ENCODE measurements at places on chromosomes 13 and 19. TPM values are rescaled to one million over a fixed set of nuclear protein-coding genes. Genes with fewer than 3 reads are reported as not detected.

GRCh38 chr13:104764600-104764999 lies 1698.4 kb upstream of the SLC10A2 start:
- H3K27me3 ChIP-seq = no peaks in the 10 kb centered on the region
- no peak for DNase-seq
- no peaks in the 10 kb centered on the region for H3K4me1 ChIP-seq
- H3K27ac ChIP-seq = no peak overlapping the region
- H3K4me3 ChIP-seq = no peak overlapping the region

- no peaks in the 10 kb centered on the region for H3K36me3 ChIP-seq
- H3K4me3 ChIP-seq = no peak overlapping the region
- no peak overlapping the region for H3K27ac ChIP-seq
- H3K27me3 ChIP-seq = no peaks in the 10 kb centered on the region
Observed at GRCh38 chr13:95159458-95159857, 141.8 kb downstream of the ABCC4 start.

- H3K4me1 ChIP-seq = no peaks in the 10 kb centered on the region
- no peaks in the 10 kb centered on the region for H3K27me3 ChIP-seq
- peak overlapping the region; percentile 39 for H3K27ac ChIP-seq
- no peaks in the 10 kb centered on the region for H3K36me3 ChIP-seq
Observed at GRCh38 chr13:73913751-73914518, 220.3 kb downstream of the KLF12 start.

NCAN gene
- polyA plus RNA-seq = not detected

MTIF3 gene
- polyA plus RNA-seq = 80.0 TPM

GRCh38 chr13:36814465-36814864 lies 4.6 kb upstream of the RFXAP start:
- no peaks in the 10 kb centered on the region for H3K27me3 ChIP-seq
- no peak overlapping the region for H3K4me3 ChIP-seq
- no peaks in the 10 kb centered on the region for H3K36me3 ChIP-seq

- peak; percentile 93 for DNase-seq
- no peaks in the 10 kb centered on the region for H3K27me3 ChIP-seq
Observed at GRCh38 chr19:49676136-49676783, 811 bp upstream of the PRMT1 start.

- no peak for DNase-seq
- H3K27ac ChIP-seq = no peak overlapping the region
- H3K36me3 ChIP-seq = no peaks in the 10 kb centered on the region
- no peaks in the 10 kb centered on the region for H3K4me1 ChIP-seq
- H3K27me3 ChIP-seq = no peaks in the 10 kb centered on the region
Observed at GRCh38 chr13:88925954-88926353, 1254.8 kb downstream of the SLITRK5 start.

ZNF628 gene
- polyA plus RNA-seq = 2.0 TPM

LGALS7B gene
- not detected for polyA plus RNA-seq

DNA sequence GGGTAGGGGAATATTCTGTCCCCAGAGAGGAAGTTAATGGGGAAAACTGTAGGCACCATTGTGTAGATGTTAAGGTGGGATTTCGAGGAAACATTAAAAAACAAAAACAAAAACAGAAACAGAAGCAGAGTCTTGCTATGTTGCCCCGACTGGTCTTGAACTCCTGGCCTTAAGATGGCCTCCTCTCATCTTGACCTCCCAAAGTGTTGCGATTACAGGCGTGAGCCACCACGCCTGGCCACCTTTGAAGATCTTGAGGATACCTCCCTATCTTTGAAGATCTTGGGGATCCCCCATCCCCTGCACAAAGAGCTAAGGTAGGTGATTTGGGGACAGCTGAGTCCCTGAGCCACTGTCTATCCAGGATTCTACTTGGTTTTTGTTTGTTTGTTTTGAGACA lies 553 bp upstream of the ICAM3 start:
- no peak overlapping the region for H3K27ac ChIP-seq
- no peak overlapping the region for H3K4me3 ChIP-seq
- no peaks in the 10 kb centered on the region for H3K27me3 ChIP-seq
- H3K4me1 ChIP-seq = no peaks in the 10 kb centered on the region
- DNase-seq = no peak

LIM2 gene
- polyA plus RNA-seq = not detected

CRLF1 gene
- polyA plus RNA-seq = 1,029 TPM

DNA sequence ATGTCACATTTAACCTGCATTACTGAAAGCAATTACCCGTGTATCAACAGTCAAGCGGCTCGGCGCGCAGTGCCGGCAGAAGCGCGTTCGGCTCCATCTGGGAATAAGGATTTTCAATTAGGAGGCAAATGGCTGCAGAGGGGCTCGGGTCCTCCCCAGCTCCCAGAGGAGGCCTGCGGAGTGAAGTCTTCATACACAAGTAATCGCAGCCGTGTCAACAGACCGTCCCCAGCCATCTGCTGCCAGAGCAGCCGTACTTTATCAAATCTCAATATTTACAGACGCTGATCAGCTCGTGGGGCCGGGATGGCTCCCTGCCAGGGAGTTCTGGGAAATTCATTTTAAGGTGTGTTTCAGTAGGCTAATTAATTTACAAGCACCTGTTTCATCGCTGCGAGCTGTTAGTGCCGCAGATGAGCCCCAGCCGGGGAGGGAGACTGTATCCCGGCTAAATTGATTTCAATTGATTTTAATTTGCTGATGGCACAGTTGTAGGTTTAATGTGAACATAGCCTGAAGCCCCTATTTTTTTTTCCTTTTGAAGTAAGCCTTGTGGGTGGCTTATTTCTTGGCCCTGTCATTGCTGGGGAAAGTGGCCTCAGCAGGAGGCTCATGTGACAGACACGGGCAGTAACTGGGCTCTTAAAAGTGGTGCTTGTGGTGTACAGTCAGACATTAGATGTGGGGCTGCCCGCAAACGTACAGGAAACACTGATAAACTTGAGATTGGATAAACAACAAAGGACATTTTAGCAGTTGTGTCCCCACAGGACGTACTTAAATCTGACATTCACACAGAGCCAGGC lies 252.7 kb downstream of the TEX29 start:
- H3K4me1 ChIP-seq = no peaks in the 10 kb centered on the region
- H3K27ac ChIP-seq = no peak overlapping the region
- no peak overlapping the region for H3K4me3 ChIP-seq
- no peaks in the 10 kb centered on the region for H3K27me3 ChIP-seq

BRME1 gene
- polyA plus RNA-seq = 1.8 TPM

GRCh38 chr19:39265321-39265916 lies 2.8 kb upstream of the IFNL2 start:
- no peak for DNase-seq
- no peaks in the 10 kb centered on the region for H3K36me3 ChIP-seq
- no peak overlapping the region for H3K27ac ChIP-seq
- no peaks in the 10 kb centered on the region for H3K27me3 ChIP-seq
- no peaks in the 10 kb centered on the region for H3K4me1 ChIP-seq

DNA sequence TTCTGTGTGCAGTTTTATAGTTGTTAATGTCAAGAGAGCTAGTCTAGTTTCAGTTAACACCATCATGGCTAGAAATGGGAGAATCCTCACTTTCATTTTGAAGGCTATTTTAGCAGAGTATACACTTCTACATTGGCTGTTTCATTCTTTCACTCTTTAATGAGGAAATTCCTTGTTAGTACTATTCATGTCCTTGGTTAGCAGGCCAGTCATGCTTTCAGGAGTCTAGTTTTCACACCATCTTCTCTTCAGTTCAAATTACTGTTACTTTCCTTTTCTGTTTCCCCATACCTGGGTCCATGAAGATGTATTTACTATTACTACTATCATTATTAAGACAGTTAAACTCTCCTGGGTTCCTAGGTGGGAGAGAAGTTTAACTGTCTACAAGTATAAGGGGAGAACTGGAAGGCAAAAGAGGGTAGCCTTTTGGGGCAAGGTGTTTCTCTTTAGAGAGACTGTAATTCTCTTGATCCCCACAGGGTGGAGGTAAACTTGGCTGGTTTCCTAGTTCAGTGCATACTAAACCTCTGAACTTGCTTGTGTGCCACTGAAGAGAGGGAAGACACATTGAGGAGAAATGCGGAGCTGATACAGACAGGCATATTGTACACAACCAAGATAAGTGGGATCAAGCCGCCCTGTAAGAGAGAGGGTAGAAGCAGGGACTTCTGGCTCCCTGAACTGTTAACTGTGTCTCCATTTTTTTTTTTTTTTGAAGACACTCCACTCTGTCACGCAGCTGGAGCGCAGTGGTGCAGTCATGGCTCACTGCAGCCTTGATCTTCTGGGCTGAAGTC lies 41.3 kb upstream of the IGFL4 start:
- no peak overlapping the region for H3K27ac ChIP-seq
- no peak for DNase-seq
- no peak overlapping the region for H3K4me3 ChIP-seq
- H3K36me3 ChIP-seq = no peaks in the 10 kb centered on the region
- no peaks in the 10 kb centered on the region for H3K27me3 ChIP-seq

GRCh38 chr13:43289470-43290255 lies 266.3 kb downstream of the DNAJC15 start:
- no peak overlapping the region for H3K4me3 ChIP-seq
- no peaks in the 10 kb centered on the region for H3K4me1 ChIP-seq
- H3K36me3 ChIP-seq = no peaks in the 10 kb centered on the region
- DNase-seq = no peak
- H3K27me3 ChIP-seq = no peaks in the 10 kb centered on the region
- no peak overlapping the region for H3K27ac ChIP-seq

- peak overlapping the region; percentile 32 for H3K4me3 ChIP-seq
- H3K4me1 ChIP-seq = no peaks in the 10 kb centered on the region
- no peaks in the 10 kb centered on the region for H3K27me3 ChIP-seq
- H3K36me3 ChIP-seq = no peaks in the 10 kb centered on the region
Observed at GRCh38 chr19:39403331-39404312, 3.0 kb upstream of the ZFP36 start.

C19orf44 gene
- polyA plus RNA-seq = 8.2 TPM

DNA sequence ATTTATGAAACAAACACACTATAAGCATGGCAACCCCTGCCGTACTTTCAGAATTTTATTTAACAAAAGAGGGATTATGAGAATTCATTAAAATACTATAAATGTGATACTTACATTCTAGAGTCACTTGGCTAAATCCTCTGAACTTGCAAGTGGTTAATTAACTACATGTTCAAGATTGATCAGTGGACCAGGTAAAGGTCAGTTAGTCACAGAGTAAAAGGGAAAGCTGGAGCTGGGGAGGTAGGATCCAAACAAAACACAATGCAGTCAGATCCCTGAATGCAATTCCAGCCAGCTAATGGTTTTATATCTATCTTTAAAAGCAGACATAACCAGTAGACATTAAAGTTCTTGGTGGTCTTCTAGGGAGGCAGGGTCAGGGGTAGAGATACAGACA lies 270.5 kb downstream of the DIAPH3 start:
- H3K27me3 ChIP-seq = no peaks in the 10 kb centered on the region
- no peak overlapping the region for H3K4me3 ChIP-seq
- H3K27ac ChIP-seq = no peak overlapping the region
- no peaks in the 10 kb centered on the region for H3K36me3 ChIP-seq
- H3K4me1 ChIP-seq = no peaks in the 10 kb centered on the region

FFAR1 gene
- polyA plus RNA-seq = not detected

HSH2D gene
- 0.10 TPM for polyA plus RNA-seq

GRCh38 chr19:7213628-7214323 lies 80.4 kb downstream of the INSR start:
- peak overlapping the region; percentile 7 for H3K27ac ChIP-seq
- no peaks in the 10 kb centered on the region for H3K4me1 ChIP-seq
- H3K36me3 ChIP-seq = no peaks in the 10 kb centered on the region
- no peak for DNase-seq
- H3K4me3 ChIP-seq = no peak overlapping the region

DNA sequence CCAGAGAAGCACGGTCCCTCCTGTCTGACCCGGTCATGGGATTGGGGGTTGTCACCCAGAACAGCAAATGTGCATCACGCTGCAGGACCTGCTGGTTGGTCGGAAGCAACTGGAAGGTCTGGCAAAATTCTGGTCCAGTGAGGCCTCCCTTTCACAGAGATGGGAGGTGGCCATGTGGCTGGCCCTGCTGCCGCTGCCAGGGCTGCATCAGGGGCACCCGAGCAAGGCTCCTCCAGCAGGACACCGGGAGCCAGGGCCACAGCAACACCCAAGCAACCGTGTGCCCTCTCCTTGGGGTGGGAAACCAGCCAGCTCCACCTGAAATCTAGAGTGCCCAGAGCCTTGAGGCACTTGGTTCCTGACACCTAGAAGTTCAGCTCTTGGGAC lies 11.5 kb upstream of the GAS6 start:
- H3K27ac ChIP-seq = no peak overlapping the region
- H3K4me3 ChIP-seq = no peak overlapping the region
- H3K4me1 ChIP-seq = no peaks in the 10 kb centered on the region

DNA sequence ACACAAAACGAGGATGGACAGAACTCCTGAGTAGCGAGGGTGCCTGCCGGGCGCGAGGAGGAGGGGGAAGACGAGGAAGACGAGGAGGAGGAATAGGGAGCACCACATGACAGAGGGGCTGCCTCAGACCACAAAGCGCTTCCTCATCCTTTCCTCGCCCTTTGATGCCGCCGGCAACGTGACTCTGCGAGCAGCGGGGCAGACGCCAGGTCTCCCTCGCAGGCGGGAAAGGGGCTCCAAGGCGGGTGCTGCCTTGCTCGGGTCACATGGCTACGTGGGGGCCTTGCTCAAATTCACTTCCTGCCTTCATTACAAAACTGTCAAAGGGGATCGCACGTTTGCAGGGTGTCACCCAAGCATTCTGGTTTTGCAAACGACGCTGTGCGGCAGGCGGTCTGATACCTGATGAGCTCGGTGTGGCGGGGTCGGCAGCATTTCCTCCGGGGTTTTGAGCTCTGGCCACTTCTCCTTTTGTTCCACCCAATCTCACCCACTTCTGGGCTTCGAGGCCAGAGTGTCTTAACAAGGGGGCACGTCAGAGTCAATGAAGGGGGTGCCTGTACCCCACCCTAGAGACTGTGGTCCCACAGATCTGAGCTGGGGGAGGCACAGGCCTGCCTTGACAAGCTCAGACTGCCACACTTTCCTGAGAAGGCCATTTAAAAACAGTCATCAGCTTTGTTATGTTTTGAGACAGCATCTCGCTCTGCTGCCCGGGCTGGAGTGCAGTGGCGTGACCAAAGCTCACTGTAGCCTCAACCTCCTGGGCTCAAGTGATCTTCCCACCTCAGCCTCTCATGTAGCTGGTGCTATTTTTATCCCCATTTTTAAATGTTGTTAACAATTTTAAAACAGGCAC lies 14.9 kb downstream of the MAP2K2 start:
- no peak overlapping the region for H3K4me3 ChIP-seq
- H3K4me1 ChIP-seq = no peaks in the 10 kb centered on the region
- DNase-seq = no peak
- no peak overlapping the region for H3K27ac ChIP-seq

DNA sequence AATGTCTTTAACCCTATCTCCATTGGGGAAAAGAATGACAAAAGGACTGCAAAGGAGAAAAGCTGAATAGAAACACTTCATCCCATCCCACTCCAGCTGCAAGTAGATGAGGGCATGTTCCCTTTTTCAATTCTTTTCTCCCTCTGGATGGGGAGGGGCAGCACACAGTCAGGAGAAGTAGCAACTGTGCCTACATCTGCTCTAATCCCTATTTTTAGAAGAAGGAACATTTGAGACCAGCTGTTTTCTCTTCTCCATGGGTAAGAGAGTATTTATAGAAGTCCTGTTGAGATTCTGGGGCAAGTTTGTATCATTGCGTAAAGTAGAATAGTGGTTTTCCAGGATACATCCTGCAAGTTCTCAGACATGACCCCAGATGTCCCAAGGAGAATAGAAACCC lies 9.3 kb upstream of the GTF3A start:
- peaks cover 2% of the 10 kb centered on the region for H3K27me3 ChIP-seq
- H3K4me3 ChIP-seq = no peak overlapping the region
- H3K27ac ChIP-seq = no peak overlapping the region
- no peaks in the 10 kb centered on the region for H3K4me1 ChIP-seq
- H3K36me3 ChIP-seq = no peaks in the 10 kb centered on the region
